ENCODE measurements at places on chromosomes 3 and 15.
A peak's percentile ranks its signal among the peaks of the same experiment; 100 is the strongest.

- peak; percentile 25 for DNase-seq
These were observed 178.5 kb upstream of the ZBTB20 start for GRCh38 chr3:115325539-115325938.

- DNase-seq, result no peak
These were observed 237.4 kb upstream of the TRIM42 start for GRCh38 chr3:140440446-140440845.

GRCh38 chr3:178562947-178563232 is 26.7 kb downstream of the KCNMB2 start:
- no peak for DNase-seq

DNA sequence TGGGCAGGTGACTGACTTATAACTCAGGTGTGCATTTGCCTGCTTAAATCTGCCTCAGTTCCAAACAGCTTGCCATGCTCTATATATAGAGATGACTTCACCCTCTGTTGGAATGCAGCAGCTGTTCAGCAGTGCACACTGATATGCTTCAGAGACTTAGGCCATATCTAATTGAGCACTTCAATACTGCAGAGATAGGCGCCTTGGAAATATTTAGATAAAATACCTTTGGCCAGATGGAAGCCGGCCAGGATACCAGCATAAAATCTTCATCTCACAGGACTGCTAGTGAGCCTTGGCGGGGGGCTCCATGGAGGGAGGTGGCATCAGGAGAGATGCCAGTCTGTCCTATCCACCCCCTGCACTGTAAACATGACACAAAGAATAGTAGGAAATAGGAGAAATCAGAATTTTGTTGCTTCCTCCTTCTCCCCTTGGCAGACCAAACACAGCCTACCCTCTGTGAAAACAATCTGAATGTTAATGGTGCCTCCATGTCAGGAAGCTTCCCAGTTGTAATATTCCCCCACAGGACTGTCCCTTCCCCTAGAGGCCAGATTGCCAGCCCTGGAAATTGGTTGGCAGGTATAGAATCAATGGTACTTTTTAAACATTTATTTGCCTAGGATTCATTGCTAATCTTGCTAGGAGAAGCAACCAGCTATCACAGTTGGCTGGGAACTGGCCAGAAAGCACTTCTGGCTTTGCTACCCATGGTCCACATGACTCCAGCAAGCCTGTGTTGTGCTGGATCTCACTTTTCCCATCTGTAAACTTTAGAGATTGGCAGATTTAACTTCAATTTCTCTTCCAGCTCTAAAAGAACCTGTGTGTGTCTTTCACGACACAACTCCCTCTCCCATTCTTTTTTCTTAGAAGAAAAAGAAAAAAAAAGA is 215.5 kb upstream of the KCNMB2 start:
- peak; percentile 68 for DNase-seq

- DNase-seq, result peak; percentile 67
These were observed 296.3 kb downstream of the UACA start for GRCh38 chr15:70466895-70467529.

- DNase-seq, result peak; percentile 68
These were observed 54.7 kb downstream of the FAM81A start for GRCh38 chr15:59492389-59493377.

GRCh38 chr3:128730471-128730870 is 4.5 kb downstream of the RAB7A start:
- no peak for DNase-seq

GRCh38 chr3:47096959-47097358 is 67.0 kb downstream of the SETD2 start:
- DNase-seq, result peak; percentile 49

DNA sequence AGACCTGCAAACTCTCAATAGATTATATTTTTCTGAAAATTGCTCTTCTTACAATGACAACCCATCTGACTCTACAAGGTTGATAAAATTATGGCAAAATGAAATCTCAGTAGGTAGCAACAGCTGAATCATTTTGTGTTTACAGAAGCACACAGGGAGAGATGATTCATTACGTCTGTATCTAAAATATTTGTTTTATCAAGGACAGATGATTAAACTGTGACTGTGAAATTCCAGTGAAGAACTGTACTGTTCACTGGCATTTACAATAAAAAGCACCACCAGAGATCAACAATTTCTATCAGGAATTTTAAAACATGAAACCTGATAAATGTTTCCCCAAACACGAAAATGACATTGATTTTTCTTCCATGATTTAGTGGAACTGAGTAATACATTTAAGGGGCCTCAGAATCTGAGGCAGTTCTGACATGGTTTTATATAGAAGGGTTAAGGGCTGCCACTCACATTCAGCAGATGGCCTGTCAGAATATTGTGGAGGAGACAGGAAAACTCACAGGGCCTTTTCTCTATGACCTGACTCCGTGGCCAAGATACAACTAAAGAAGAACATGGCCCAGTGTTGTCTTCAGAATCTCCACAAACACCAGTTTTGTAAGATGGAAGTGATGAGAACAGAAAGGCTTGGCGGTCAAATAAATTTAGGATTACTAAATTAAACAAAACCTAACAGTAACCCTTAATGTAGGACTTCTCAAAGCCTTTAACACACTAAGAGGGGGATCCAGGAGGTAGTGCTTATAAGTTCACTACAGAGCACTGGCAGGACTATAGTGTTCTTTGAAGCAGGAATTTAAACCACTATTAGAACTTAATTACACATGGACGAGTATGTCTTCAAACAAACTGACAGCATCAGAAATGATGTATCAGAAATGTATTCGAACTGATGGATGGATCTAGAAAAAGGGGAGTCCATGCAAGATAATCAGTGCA is 25.9 kb downstream of the RAD18 start:
- peak; percentile 89 for DNase-seq

GRCh38 chr3:157752956-157753786 is 250.0 kb upstream of the VEPH1 start:
- DNase-seq, result no peak

DNA sequence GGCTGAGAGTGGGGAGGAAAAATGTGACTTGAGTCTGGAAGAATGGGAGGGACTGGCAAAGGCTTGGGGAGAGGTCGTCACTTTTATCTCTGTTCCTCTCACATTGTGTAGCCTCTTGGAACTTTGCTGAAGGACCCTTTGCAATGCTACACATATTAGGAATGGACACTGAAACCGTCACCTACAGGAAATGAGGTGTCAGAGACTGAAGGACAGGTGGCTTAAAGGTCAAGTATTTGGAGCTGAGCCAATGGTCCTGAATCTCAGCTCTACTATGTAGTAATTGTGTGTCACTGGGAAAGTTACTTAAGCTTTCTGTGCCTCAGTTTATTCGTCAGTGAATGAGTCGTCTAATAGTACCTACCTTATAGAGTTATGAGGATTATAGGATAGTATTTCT is 14.7 kb downstream of the MCTP2 start:
- DNase-seq, result no peak

DNA sequence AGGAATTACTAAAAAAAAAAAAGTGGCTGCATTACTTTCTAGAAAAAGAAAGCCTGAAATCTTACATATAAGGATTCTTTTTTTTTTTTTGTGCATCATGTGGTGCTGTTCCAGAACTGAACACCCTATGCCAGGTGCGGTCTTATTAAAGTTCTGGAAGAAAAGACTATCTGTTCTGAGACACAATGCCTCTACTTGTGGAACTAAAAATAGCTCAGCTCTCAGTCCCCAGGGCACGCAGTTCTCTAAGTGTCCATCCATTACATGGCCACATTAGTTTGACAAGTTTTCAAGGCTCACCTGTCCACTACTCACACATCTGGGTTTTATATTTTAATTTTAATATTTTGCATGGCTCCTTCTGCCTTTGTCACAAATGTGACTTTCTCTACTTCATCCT is 126.6 kb upstream of the ADAMTS9 start:
- no peak for DNase-seq

DNA sequence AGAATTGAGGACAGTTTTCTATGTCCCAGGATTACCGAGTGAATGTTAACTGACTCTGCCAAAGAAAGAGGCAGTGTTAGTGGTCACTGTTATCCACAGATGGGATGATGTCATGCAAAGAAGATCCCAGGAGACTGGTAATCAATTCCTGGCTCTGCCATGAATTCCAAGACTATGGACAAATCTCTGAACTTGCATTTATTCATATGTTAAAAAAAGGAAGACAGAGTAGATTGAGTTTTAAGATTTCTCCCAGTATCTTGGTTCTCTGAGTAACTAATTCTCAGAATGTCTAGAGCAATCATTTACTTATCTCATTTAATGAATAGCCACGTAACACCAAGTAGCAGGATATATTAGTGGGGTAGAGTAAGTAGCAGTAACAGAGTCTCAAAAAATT is 11.5 kb upstream of the MAP3K13 start:
- peak; percentile 64 for DNase-seq

DNA sequence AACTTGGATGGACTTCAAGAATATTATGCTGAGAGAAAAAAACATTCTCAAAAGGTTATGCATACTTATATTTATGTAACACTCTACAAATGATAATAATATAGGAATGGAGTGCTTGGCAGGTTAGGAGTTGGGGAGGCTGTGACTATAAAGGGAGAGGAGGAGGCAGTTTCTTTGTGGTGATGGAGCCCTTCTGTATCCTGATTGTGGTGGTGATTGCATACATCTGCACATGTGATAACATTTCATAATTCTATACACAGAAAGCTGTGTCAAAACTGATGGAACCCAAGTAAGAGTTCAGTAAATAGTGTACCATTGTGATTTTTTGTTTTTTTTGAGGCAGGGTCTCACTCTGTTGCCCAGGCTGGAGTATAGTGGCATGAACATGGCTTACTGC is 31.7 kb upstream of the FAM3D start:
- no peak for DNase-seq

- peak; percentile 82 for DNase-seq
These were observed 20.9 kb downstream of the TRPM1 start for GRCh38 chr15:31080591-31081014.

- DNase-seq, result peak; percentile 78
These were observed 5.4 kb downstream of the TGFBR2 start for GRCh38 chr3:30611613-30612436.

DNA sequence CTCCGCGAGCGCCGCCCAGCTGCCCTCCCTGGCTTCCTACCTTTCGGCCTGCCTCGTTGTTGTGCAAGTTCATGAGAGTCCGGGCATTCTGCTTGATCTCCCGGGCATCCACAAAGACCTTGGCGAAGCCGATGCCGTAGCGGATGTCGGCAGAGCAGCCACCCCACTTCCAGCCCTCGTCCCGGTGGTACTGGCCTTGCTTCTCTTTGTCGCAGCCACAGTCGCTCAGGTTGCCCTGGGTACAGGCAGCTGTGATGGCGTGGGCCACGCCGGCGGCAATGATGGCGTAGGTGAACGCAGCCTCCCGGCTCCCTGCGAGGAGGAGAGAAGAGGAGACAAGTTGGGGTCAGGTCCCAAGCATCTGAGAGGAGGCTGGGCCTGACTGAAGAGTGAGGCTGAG is 25.4 kb downstream of the WNT7A start:
- no peak for DNase-seq

- no peak for DNase-seq
These were observed 132.1 kb downstream of the IL1RAP start for GRCh38 chr3:190645932-190646460.

- no peak for DNase-seq
These were observed 533.2 kb upstream of the GBE1 start for GRCh38 chr3:82294609-82295008.

DNA sequence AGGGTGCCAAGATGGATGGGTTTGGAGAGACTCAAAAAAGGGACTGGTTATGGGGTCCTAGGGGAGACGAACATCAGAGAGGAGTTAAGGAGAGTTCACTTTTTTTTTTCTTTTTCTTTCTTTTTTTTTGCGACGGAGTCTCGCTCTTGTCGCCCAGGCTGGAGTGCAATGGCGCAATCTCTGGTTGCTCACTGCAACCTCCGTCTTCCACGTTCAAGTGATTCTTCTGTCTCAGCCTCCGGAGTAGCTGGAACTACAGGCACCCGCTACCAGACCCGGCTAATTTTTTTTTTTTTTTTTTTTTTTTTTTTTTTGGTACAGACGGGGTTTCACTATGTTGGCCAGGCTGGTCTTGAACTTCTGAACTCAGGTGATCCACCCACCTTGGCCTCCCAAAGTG is 1.2 kb downstream of the SPINT1 start:
- no peak for DNase-seq
